ENCODE measurements at places on chromosomes 2 and 18. TPM values are rescaled to one million over a fixed set of nuclear protein-coding genes. Genes with fewer than 3 reads are reported as not detected.

The ERBB4 gene
- not detected for polyA plus RNA-seq

The MPP4 gene
- polyA plus RNA-seq: 3.5 TPM

The RGPD4 gene
- polyA plus RNA-seq: 0.04 TPM

DNA sequence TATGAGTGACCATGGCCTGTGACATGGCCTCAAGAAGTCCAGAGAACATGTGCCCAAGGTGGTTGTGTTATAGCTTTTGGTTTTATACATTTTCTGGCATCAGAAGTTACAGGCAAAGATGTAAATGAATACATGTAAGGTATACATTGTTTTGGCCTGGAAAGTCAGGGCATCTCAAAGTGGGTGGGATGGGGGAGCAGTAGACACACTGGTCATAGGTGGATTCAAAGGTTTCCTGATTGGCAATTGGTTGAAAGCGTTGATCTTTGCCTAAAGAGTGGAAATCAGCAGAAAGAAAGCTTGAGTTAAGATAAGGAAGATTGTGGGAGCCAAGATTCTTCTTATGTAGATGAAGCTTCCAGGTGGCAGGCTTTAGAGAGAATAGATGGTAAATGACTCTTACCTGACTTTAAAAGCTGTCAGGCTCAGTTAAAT lies 62.1 kb upstream of the DYNAP start:
- no peaks in the 10 kb centered on the region for H3K27me3 ChIP-seq
- H3K4me1 ChIP-seq: no peaks in the 10 kb centered on the region
- no peak overlapping the region for H3K4me3 ChIP-seq
- H3K27ac ChIP-seq: no peak overlapping the region
- no peak for DNase-seq

- no peaks in the 10 kb centered on the region for H3K36me3 ChIP-seq
- no peak overlapping the region for H3K4me3 ChIP-seq
- H3K4me1 ChIP-seq: peaks cover 3% of the 10 kb centered on the region
- H3K27me3 ChIP-seq: no peaks in the 10 kb centered on the region
- H3K27ac ChIP-seq: no peak overlapping the region
These were observed 83.8 kb downstream of the MAP4K4 start for GRCh38 chr2:101781326-101781725.

DNA sequence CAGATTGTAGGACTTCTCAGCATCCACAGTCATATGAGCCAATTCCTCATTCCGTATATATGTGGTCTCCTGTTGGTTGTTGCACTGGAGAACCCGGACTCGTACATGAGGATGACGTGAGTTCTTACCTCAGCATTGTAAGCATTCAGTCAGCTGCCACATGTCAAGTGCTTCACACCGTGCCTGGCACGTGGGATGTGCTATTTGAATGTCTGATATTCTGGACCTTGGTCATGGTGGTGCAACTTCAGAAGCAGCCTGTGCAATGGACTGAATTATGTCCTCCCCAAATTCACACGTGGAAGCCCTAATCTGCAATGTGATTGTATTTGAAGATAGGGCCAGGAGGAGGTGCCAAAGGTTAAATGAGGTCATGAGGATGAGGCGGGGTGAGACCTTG lies 32.1 kb downstream of the PTGR3 start:
- no peak overlapping the region for H3K4me3 ChIP-seq
- no peaks in the 10 kb centered on the region for H3K36me3 ChIP-seq
- no peak overlapping the region for H3K27ac ChIP-seq
- H3K27me3 ChIP-seq: no peaks in the 10 kb centered on the region
- DNase-seq: no peak

DNA sequence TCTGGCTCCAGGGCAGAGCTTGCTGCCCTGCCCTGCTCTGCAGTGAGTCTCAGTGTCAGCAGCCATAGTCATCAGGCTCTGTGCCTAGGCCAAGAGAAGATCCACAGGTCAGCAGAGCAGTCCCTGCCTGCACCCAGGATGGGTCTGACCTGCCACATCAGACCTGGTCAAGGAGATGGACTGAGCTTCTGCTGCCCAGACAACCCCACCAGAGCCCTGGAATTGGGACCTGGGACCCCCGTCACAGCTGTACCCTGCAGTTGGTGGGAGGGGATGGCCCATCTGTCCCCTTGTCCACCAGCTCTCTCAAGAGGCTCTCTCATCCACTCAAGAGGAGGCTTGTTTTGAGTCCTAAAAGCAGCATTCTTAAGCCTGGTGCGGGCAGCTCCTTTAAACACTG lies 142.6 kb downstream of the TFCP2L1 start:
- no peaks in the 10 kb centered on the region for H3K4me1 ChIP-seq
- no peak for DNase-seq
- no peaks in the 10 kb centered on the region for H3K36me3 ChIP-seq
- no peak overlapping the region for H3K27ac ChIP-seq

DNA sequence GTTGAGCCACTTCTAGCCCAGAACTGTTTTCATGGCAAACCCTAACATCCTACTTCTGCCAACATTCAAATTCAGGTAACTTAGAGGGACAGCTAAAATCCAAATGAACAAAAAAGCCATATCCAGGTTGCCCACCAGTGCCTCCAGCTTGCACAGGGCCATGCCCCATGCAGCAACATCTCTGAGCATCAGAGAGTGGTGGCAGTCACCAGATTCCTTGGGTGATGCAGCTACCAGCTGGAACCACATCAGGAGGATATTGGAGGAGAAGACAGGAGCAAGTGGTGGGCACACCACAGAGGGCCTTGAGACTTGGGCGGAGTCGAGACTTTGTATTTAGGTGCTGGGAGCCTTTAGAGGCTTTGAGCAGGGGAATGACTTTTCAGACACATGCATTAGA lies 50.5 kb downstream of the SDC1 start:
- H3K27me3 ChIP-seq: no peaks in the 10 kb centered on the region
- H3K4me3 ChIP-seq: no peak overlapping the region
- no peaks in the 10 kb centered on the region for H3K36me3 ChIP-seq
- no peaks in the 10 kb centered on the region for H3K4me1 ChIP-seq
- no peak overlapping the region for H3K27ac ChIP-seq
- no peak for DNase-seq

- no peak overlapping the region for H3K4me3 ChIP-seq
- peak overlapping the region; percentile 79 for H3K27ac ChIP-seq
- no peaks in the 10 kb centered on the region for H3K36me3 ChIP-seq
- no peaks in the 10 kb centered on the region for H3K27me3 ChIP-seq
- H3K4me1 ChIP-seq: peaks cover 9% of the 10 kb centered on the region
These were observed 162.8 kb downstream of the LDLRAD4 start for GRCh38 chr18:13381331-13381730.

DNA sequence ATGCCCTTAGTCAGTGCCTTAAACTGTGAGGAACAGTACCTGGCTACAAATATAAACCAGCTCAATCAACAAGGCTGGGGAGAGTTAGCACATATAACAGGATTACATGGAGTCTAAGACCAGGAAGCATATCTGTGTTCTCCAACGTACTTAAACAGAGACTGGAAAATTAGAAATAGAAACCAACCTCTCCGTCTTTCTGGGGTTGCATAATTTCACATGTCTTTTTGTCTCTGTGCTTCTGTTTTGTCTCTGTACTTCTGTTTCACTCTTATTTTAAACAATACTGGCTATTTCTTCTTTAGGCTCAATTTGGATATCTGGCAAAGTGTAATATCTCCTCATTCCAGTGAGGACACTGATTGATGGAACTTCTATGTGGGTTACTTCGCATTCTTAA lies 749.0 kb upstream of the ZEB2 start:
- no peaks in the 10 kb centered on the region for H3K4me1 ChIP-seq
- DNase-seq: no peak
- H3K36me3 ChIP-seq: no peaks in the 10 kb centered on the region
- no peaks in the 10 kb centered on the region for H3K27me3 ChIP-seq
- H3K27ac ChIP-seq: no peak overlapping the region
- no peak overlapping the region for H3K4me3 ChIP-seq

DNA sequence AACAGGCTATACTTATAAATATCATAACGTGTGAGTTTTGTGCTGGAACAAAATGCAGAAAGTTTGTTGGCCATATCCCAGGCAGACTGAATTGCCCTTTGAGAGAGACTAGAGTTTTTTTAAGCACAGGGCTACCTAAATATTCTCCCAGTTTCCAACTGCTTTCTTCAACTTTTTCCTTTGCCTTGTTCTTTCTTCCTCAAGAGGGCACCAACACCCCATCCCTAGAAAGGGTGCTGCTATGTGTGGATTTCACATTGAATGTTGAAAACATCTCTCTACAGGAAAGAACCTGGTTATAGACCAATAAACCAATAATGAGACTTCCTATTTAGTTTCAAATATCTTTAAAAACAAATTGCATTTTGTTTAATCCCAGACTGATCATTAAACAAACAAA lies 87.9 kb downstream of the ICOS start:
- H3K36me3 ChIP-seq: no peaks in the 10 kb centered on the region
- H3K27me3 ChIP-seq: peaks cover 23% of the 10 kb centered on the region
- no peak overlapping the region for H3K4me3 ChIP-seq
- H3K27ac ChIP-seq: no peak overlapping the region
- peak; percentile 59 for DNase-seq

DNA sequence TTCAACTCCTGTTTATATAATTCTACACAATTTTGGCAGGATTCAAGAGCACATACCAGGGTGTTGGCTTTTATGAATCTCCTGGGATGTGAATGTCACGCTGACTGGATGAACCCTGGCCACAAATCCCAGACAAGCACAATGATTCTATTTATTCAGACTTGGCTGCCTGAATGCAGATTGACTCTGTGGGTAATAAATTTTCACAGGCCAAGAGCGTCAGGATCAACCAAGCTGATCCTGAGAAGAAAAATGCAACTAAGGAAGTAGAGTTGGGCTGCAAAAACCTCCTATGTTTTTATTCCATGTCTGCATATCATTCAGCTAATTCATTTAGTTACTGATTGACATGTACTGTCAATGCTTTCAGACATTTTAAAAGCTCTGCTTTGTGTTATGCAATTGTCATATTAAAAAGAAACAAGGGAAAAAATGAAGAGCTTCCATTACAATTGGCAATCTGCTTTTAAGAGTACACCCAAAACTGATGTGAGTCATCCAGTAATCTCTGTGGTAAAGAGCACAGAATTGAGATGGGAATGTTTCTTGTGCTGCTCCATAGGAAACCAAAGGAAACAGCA lies 173.0 kb upstream of the REV1 start:
- no peaks in the 10 kb centered on the region for H3K27me3 ChIP-seq
- peaks cover 18% of the 10 kb centered on the region for H3K4me1 ChIP-seq
- peak; percentile 94 for DNase-seq
- no peaks in the 10 kb centered on the region for H3K36me3 ChIP-seq
- H3K4me3 ChIP-seq: peak overlapping the region; percentile 35

- DNase-seq: no peak
- H3K27ac ChIP-seq: peak overlapping the region; percentile 1
- H3K27me3 ChIP-seq: no peaks in the 10 kb centered on the region
- peaks cover 19% of the 10 kb centered on the region for H3K36me3 ChIP-seq
- H3K4me1 ChIP-seq: peaks cover 61% of the 10 kb centered on the region
These were observed 56.4 kb downstream of the CRIM1 start for GRCh38 chr2:36411962-36412444.

DNA sequence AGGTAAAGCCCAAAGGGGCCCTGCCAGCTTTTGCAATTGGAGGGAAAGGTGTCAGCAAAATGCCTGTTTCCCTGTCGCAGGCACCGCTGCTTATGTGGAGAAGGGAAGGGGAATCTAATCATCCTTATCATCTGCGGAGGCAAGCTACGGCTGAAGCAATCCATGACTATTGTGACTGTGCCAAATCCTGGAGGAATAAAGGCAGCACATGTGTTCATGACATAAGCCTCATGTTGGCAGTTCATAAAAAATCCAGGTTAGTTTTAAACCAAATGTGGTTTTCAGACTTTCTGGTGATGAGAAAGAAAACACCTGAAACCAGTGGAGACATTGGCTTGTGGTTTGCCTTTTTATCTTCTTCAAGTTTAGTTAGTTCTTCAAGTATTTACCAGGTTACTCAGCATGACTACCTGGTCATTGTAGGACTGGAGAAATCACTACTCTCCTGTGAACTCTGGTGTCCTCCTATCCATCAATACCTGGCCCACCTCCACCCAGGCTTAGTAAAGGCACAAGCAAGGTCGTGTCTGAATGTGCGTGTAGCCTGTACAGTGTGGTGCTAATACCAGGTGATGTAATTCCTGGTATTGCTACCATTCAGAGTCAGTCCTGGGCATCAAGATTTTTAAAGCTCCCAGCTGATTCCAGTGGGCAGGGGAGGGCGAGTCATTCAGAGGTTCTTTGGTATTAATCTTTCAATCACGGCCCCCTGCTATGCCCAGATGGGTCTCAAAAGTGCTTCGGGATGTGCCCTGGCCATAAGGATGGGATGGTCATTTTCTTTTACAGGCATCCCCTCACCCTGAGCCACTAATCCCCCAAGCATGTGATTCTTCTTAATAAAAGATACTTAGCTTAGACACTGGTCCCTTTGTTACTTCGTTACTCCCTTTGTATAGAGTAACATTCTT lies 96.8 kb downstream of the TGFA start:
- no peaks in the 10 kb centered on the region for H3K27me3 ChIP-seq
- H3K36me3 ChIP-seq: no peaks in the 10 kb centered on the region
- H3K27ac ChIP-seq: no peak overlapping the region
- H3K4me3 ChIP-seq: no peak overlapping the region
- H3K4me1 ChIP-seq: no peaks in the 10 kb centered on the region

GRCh38 chr2:203330434-203330833 lies 2.2 kb downstream of the ABI2 start:
- peak overlapping the region; percentile 100 for H3K4me3 ChIP-seq
- DNase-seq: peak; percentile 73
- peaks cover 22% of the 10 kb centered on the region for H3K4me1 ChIP-seq
- H3K36me3 ChIP-seq: no peaks in the 10 kb centered on the region
- H3K27me3 ChIP-seq: no peaks in the 10 kb centered on the region

DNA sequence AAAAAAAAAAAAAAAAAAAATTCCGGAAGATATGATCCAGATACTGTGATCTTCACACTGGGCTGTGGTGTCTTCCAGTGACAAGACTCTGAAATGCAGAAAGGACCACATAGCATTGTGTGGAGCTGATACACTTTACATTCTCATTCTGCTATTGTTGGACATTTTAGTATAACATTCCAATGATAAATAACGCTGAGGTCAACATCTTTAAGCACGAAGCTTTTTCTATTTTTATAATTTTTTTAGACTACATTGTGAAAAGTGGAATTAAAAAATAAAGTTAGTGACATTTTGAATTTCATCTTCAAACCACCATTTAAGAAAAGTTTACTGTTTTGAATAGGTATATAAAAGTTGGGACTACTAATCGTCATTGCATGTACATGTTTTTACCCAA lies 62.7 kb downstream of the CDCA7 start:
- H3K4me3 ChIP-seq: no peak overlapping the region
- no peak overlapping the region for H3K27ac ChIP-seq
- DNase-seq: no peak

DNA sequence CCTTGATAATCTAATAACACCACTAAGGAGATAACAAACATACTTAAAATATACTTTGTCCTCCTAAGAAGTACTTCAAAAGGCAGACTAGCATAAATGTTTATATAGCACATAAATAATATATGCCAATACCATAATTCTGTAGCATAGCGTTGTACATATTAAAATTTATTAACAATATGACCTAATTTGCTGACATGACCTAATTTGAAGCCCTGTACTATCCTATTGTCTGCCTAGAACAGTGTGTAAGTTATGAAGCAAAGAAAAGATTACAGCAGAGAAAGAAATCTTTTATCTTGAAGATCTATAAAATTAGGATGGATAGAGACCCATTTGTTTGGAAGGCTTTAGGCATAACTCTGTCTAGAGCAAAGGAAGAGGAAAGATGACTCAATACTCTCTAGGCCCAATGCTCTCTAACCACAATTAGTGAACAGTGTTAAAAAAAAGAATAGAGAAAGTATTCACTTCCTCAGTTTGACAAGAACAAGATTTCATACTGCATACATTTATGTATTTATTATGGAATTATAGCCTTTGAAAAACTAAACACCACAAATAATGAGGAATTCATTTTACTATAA lies 231.3 kb downstream of the ZRANB3 start:
- no peak overlapping the region for H3K27ac ChIP-seq
- no peaks in the 10 kb centered on the region for H3K36me3 ChIP-seq
- peaks cover 7% of the 10 kb centered on the region for H3K4me1 ChIP-seq
- H3K27me3 ChIP-seq: no peaks in the 10 kb centered on the region
- no peak overlapping the region for H3K4me3 ChIP-seq
